ENCODE measurements at places on chromosomes 7 and 10. TPM values are rescaled to one million over a fixed set of nuclear protein-coding genes. Genes with fewer than 3 reads are reported as not detected.

GRCh38 chr10:102586858-102587257 lies 57.4 kb upstream of the TRIM8 start:
- H3K27me3 ChIP-seq: no peaks in the 10 kb centered on the region
- H3K4me3 ChIP-seq: no peak overlapping the region
- H3K27ac ChIP-seq: no peak overlapping the region
- no peak for DNase-seq
- peaks cover 5% of the 10 kb centered on the region for H3K4me1 ChIP-seq

GRCh38 chr7:17580856-17581255 lies 282.4 kb downstream of the AHR start:
- H3K27me3 ChIP-seq: no peaks in the 10 kb centered on the region
- no peaks in the 10 kb centered on the region for H3K4me1 ChIP-seq
- H3K4me3 ChIP-seq: no peak overlapping the region
- no peaks in the 10 kb centered on the region for H3K36me3 ChIP-seq
- H3K27ac ChIP-seq: no peak overlapping the region

DNA sequence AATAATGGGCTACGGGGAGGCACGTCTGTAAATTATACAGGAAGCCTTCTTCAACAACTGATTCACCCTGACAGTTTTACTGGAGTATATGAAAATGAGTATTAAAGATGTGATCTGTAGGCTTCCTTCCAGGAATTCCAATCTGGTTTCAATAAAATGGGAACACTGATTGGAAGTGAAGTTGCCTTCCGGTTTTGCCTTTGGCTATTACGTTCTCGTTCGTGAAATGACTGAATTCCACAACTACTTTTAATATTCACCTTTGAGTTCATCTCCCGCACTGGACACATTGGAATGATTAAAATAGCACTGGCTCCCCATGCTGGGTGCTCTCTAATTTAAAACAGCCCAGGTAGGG lies 350.1 kb upstream of the MKI67 start:
- H3K27ac ChIP-seq: no peak overlapping the region
- no peak overlapping the region for H3K4me3 ChIP-seq
- no peak for DNase-seq
- H3K4me1 ChIP-seq: no peaks in the 10 kb centered on the region
- H3K27me3 ChIP-seq: no peaks in the 10 kb centered on the region

- H3K27ac ChIP-seq: no peak overlapping the region
- H3K27me3 ChIP-seq: no peaks in the 10 kb centered on the region
- no peaks in the 10 kb centered on the region for H3K4me1 ChIP-seq
- no peak for DNase-seq
- no peaks in the 10 kb centered on the region for H3K36me3 ChIP-seq
- H3K4me3 ChIP-seq: no peak overlapping the region
These were observed 87.6 kb upstream of the GNAI1 start for GRCh38 chr7:80047032-80047431.

GRCh38 chr7:118372530-118372929 lies 148.0 kb downstream of the ANKRD7 start:
- H3K4me1 ChIP-seq: no peaks in the 10 kb centered on the region
- H3K27me3 ChIP-seq: no peaks in the 10 kb centered on the region
- H3K36me3 ChIP-seq: no peaks in the 10 kb centered on the region
- no peak overlapping the region for H3K27ac ChIP-seq
- DNase-seq: no peak

PLAU gene
- 29.0 TPM for total RNA-seq

DNA sequence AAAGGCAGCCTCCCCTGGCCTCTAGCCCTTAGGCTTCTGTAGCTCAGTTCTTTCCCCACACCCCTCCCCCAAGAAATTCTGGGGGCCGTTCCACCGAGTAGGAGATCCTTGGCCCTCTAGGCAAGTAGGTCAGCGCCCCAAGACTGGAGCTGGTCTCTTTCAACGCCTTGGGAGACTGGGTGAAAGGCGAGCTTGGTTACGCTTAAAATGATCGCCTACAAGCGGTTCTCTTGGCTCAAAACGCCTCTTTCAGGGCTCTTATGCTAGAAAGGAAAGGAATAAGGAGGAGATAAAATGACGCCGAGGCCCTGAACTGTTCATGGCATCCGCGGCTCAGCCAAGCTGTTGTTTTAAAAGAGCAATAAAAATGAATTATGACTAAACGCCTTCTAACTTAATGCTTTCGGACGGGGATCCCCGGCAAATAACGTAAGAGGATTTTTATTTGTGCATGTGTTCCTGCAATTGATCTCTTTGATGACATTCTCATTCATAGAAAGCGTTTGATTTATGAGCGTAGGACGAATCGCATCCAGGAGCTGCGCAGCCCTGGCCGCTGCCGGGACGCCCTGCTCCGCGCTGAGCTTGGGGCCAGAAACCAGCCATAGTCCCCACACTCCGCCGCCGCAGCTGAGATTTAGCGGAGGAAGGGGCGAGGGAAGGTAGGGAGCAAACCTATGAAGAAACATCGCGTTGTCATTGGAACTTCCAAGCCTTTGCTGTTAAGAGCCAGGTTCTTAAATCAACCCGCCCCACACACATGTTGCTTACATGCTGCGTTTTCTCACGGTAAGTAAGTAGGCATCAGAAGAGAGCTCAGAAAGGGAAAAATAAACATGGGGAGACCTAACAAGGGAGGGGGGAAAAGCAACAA lies 3.0 kb upstream of the HOXA1 start:
- peak; percentile 71 for DNase-seq
- peaks cover 6% of the 10 kb centered on the region for H3K4me1 ChIP-seq
- H3K4me3 ChIP-seq: peak overlapping the region; percentile 88
- H3K27ac ChIP-seq: peak overlapping the region; percentile 90
- no peaks in the 10 kb centered on the region for H3K36me3 ChIP-seq
- H3K27me3 ChIP-seq: peaks cover 100% of the 10 kb centered on the region

DNA sequence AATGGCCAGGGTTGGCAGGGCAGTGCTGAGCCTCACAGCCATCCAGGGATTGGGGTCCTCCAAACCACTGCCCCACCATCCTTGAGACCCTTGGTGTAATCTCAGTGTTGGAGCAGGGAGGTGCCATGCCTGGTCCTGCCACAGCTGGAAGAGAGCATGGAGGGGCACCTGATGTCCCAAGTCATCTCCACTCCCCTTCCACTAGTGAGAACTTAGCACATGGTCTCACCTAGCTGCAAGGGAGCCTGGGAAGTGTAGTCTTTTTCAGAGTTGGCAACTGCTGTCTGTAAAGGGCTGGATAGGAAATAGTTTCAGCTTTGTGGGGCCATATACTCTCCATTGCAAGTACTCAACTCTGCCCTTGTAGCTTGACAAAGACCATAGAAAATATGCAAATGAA lies 238.7 kb downstream of the RPS24 start:
- H3K36me3 ChIP-seq: no peaks in the 10 kb centered on the region
- H3K4me3 ChIP-seq: no peak overlapping the region
- DNase-seq: no peak
- no peaks in the 10 kb centered on the region for H3K27me3 ChIP-seq
- no peaks in the 10 kb centered on the region for H3K4me1 ChIP-seq
- no peak overlapping the region for H3K27ac ChIP-seq

DNA sequence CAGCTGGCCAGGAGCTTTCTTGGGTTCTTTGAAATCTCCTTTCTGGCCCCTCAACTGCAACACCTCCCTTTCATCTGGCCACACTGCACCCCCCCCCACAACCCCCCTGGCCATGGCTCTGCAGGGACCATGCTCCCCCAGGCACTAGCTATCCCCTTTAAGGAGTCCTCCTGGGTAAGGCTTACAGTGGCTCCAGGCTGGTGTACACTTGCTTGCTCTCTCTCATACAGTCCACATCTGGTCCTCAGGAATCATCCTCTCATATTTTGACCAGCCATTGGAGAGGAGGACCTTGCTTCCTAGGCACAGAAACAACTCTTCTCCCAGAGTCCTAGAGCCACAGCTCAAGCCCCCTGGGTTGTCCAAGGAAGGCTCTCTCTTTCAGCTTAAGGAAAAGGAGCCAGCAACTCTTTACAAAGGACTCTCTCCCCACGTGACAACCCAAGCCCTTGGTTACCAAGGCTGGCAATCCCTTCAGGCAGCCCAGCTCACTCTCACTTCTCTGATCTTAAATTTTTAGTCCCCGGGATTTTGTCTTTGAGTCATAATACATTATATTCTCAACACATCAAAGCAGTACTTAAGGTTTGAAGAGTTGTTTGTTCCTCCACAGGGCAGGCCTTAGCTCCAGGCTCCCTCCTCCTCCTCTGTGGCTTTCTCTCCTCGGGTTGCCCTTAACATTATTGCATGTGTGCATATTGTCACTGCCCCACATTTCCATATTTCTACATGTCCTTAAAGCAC lies 9.9 kb downstream of the GARIN1A start:
- DNase-seq: no peak
- H3K27ac ChIP-seq: no peak overlapping the region
- H3K4me1 ChIP-seq: no peaks in the 10 kb centered on the region
- no peaks in the 10 kb centered on the region for H3K36me3 ChIP-seq
- H3K4me3 ChIP-seq: no peak overlapping the region
- no peaks in the 10 kb centered on the region for H3K27me3 ChIP-seq

- H3K4me1 ChIP-seq: no peaks in the 10 kb centered on the region
- no peak overlapping the region for H3K27ac ChIP-seq
- H3K27me3 ChIP-seq: no peaks in the 10 kb centered on the region
- H3K4me3 ChIP-seq: no peak overlapping the region
These were observed 986.9 kb downstream of the TYW1 start for GRCh38 chr7:67983486-67983885.

- no peak for DNase-seq
- H3K4me1 ChIP-seq: no peaks in the 10 kb centered on the region
- no peaks in the 10 kb centered on the region for H3K36me3 ChIP-seq
- no peak overlapping the region for H3K27ac ChIP-seq
- peaks cover 68% of the 10 kb centered on the region for H3K27me3 ChIP-seq
These were observed 9.3 kb upstream of the EN2 start for GRCh38 chr7:155448632-155449007.

ANKRD26 gene
- 6.6 TPM for total RNA-seq

DNA sequence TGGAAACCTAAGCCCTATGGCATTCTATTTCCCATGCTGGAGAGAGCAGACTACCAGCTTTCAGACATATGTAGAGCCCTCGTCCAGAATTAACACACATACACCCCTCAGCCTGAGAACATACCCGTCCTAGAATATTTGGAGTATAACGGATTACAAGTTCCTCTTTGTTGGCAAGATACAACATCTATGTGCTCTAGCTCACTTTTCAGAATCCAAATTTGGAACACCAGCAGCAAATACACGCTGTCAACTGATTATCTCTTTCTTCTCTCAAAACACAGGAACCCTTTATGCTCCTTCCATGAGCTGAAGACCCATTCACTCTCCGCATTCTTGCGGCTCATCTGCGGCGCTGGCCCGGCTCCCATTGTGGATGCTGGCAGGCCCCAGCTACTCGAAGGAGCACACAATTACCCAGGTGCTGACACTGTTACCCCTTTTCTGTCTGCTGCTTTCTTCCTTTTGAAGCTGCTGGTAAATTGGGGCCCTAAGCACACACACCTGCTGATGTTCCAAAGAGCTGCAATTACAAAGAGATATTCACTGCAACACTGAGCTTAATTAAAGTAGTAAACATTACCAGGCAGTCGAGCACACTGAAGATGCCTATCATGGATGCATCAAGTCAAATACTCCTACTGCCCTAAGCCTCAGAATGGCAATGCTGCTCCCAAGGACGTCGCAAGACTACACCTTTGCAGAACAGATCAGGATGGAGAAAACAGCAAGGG lies 70.0 kb downstream of the VOPP1 start:
- H3K4me1 ChIP-seq: peaks cover 7% of the 10 kb centered on the region
- DNase-seq: no peak
- H3K27me3 ChIP-seq: no peaks in the 10 kb centered on the region
- no peaks in the 10 kb centered on the region for H3K36me3 ChIP-seq

Measured in left lung (tissue), 14 donors.